Articular chondrocyte of knee joint (primary cell): ENCODE measurements at places on chromosomes 1 and 21. TPM values are rescaled to one million over a fixed set of nuclear protein-coding genes. Genes with fewer than 3 reads are reported as not detected.

The NEGR1 gene
- 83.2 and 84.0 TPM in 2 replicates for total RNA-seq

The CTSE gene
- total RNA-seq = not detected in 2 replicates

The TMEM52 gene
- 0.39 TPM in 1 of 2 replicates, not detected in the other for total RNA-seq

The IPP gene
- 14.1 and 18.8 TPM in 2 replicates for total RNA-seq

The CTTNBP2NL gene
- total RNA-seq = 22.2 and 28.0 TPM in 2 replicates

The RSBN1 gene
- total RNA-seq = 16.3 and 19.2 TPM in 2 replicates
